ENCODE measurements at places on chromosomes 1 and 21.

- DNase-seq: no peak
Observed at GRCh38 chr1:200048244-200048643, 20.7 kb downstream of the NR5A2 start.

DNA sequence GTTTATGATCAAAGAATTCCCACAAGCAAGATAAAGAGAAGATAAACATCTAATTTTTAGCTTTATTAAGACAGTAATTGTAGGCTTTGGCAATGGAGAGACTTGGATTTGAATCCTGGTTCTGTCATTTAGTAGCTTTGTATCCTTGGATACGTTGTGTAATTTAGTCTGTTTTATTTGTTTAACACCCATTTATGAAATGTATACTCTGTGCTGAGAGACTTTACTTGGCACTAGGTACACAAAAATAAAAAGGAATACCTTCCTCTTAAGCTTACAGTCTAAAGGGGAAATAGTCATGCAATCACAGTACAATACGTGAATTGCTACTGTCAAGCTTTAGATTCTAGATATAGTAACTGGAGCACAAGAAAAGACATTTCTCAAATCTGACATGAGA, 23.8 kb downstream of the ZMPSTE24 start:
- no peak for DNase-seq

DNA sequence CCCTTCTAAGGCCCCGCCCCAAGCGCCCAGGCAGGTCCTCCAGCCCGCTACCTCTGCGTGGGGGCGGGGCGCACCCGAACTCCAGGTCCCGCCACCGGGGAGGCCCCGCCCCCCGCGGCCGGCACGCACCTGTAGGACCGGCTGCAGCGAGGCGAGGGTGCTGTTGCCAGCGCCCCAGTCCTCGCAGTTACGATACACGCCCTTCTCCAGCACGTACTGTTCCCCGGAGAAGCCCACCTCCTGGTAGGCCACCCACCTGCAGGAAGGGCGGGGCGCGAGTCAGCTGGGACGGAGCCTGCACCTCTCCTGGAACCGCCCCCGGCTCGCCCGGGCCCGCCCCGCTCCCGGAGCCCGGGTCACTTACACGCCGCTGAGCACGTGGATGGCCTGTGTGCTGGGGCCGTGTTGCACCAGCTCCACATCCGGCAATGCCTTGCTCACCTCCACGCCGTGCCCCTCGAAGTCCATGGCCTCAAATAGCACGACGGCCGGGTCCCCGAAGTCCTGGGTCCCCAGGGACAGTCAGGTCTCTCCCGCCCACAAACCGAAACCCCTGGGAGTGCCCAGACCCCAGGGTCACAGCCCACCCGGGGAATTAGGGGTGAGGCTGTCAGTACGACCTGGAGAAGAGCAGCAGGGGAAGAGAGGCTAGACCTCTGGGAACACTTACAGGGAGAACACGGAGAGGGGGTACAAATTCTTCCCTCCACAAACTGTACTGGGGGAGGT, 17.3 kb downstream of the CRYBG2 start:
- DNase-seq: peak; percentile 87

DNA sequence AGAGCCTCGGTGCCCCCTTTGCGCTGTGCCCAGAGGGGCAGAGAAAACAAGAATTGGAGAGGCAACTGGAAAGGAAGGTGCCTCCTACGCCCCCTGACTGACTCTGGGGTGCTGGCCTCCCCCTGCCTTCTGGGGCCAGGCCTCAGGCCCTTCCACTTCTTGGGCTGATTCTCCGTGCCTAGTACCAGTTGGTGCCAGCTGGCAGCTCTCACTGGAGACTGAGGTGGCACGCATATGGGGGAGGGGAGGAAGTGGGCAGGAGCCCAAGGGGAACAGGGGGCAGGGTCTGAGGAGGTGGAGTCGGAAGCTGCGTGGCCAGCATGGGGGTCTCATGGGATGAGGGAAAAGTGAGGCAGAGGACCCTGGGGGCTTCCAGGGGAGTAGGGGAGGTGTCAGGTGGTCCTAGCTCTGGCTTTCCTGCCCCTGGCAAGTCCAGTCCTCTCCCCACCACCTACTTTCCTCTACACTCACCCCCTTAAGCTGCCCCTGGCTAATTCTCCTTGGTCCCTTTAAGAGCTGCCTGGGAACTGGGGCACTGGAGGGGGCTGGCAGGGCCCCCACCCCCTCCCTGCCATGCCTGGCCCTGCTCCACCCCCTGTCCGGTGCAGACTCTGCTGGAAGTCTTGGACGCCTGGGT, 6.5 kb upstream of the SEMA4A start:
- DNase-seq: no peak

Data from CD4-positive, alpha-beta T cell treated with Interleukin-2 at 100 ng/mL for 4 hours (primary cell).